Stimulated activated CD4-positive, alpha-beta T cell treated with anti-CD3 and anti-CD28 coated beads, Interleukin-2, amount 100 ng/mL, for 4 hours (primary cell): ENCODE measurements at places on chromosomes 16 and 17.

- DNase-seq: no peak
Observed at GRCh38 chr16:83542491-83542890, 265.3 kb upstream of the HSBP1 start.

DNA sequence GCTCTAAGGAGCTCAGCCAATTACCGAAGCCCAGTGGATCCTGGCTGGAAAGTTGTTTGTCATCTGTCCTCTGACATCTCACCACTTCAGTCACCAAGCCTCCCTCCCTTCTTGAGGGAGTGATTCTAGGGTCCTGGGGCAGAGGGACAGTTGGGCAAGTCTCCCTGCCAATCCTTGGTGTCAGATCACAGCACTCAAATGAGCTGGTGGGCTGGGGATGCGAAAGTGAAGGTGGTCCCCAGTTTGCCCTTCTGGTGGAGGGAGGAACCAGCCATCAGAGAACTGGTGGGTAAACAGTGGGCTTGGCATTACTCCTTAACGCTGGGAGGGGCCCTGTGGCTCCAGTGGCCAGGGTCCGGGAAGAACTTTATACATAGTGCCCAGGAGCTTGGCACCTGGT lies 4.4 kb upstream of the CALB2 start:
- DNase-seq: no peak

DNA sequence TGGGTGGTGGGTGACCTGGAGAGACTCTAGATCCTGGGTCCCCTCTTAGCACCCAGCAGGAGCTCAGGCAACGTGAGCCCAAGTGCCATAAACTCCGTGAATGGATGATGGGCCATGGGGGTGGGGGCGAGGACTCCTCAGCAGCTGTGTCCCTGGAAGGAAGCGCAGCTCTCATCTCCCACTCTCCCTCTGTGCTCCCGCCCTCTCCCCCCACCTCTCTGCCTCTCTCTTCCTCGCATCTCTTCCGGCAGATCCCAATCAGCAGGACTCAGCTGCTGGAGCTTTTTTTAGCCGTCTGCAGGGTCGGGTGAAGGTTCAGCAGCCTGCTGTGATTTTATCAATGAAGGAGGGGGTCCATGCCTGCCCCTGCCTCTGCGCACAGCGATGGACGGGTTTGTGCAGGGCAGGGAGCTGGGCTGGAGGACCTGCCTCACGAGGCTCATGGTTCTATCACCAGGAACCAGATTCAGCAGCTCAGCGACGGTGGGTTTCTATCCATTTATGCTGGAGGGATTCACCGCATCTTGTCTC lies 8.3 kb downstream of the CCR7 start:
- DNase-seq: no peak

DNA sequence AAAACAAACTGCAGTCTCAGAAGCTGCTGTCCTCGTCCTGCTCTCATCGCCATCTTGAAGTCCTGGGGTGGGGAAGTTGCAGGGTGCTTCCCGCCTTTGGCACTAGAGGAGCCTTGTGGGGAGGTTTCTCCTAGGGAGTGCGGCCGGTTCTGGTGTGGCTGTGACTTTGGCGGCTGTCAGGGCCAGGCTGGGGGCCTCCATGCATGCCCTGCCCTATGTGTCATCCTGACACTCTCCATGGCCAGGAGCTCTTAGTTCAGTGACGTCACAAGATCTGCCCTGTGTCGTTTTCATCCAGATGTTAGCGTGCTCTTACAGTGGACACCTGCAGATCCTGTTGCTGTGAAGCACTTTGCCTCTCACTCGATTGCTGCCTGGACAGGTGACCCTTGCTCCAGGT lies 49.6 kb downstream of the PLD6 start:
- no peak for DNase-seq

- DNase-seq: no peak
Observed at GRCh38 chr17:74962622-74963394, 9.8 kb downstream of the HID1 start.

- DNase-seq: no peak
Observed at GRCh38 chr17:64679710-64680216, 17.7 kb upstream of the SMURF2 start.

GRCh38 chr16:80033783-80034468 lies 433.4 kb upstream of the MAF start:
- DNase-seq: no peak

DNA sequence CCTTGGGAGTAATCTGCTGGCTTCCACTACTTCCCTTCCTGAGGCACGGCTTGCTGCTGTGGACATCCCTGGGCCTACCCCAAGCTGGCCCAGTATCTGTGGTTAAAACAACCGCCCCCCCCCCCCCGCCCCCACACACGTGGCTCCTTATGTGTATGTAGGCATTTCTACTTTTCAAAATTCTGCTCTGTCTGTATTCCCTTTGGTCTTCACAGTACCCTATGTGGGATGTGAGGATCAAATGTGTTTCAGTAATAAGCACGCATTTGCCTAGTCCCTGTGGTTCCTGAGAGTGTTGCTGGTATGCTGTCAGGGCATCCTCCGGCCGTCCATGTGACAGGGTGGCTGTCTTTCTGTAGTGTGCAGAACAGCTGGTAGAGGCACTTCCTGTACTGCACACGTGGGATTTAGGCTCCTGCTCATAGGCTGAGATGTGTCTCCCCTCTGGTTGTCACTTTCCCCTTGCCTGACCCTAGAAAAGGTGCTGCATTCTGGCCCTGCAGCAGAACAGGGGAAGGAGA lies 2.2 kb downstream of the NT5M start:
- DNase-seq: peak; percentile 28

- DNase-seq: no peak
Observed at GRCh38 chr17:31627960-31628359, 231.1 kb downstream of the COPRS start.

DNA sequence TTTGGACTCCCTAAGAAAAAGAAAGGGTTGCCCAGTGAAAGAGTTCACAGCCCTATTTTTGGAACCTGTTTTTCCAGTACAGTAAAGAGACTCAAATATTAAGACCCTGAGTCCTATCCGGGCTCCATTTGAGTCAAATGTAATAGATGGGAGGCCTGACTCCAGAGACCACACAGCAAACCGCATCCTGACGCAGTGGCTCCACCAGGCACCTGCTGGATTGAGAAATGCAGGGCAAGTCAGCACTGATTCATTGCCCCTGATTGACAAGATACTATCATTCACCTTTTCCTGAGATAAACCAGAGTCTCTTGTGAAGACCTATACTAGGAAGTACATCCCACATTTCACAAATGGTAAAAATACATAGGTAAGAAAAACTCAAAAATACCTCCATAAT lies 715.7 kb upstream of the SOX9 start:
- no peak for DNase-seq

- DNase-seq: no peak
Observed at GRCh38 chr16:64225036-64225435, 896.8 kb downstream of the CDH11 start.

DNA sequence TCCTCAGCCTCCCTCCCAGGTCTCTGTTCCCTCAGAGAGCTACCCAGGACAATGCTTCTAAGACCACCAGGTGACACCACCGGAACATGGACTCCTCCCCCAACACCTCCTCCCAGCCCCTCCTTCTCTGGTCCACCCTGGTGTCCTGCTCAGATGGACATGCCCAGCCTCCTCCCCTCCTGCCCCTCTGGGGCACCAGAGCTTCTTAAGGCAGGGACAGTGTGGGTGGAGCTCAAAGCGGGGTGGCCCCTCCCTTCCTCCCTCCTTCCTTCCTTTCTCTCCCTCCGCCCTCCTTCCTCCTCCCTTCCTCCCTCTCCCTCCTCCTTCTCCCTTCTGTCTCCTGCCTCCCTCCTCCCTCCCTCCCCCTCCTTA lies 22.7 kb downstream of the TRPV3 start:
- DNase-seq: no peak

DNA sequence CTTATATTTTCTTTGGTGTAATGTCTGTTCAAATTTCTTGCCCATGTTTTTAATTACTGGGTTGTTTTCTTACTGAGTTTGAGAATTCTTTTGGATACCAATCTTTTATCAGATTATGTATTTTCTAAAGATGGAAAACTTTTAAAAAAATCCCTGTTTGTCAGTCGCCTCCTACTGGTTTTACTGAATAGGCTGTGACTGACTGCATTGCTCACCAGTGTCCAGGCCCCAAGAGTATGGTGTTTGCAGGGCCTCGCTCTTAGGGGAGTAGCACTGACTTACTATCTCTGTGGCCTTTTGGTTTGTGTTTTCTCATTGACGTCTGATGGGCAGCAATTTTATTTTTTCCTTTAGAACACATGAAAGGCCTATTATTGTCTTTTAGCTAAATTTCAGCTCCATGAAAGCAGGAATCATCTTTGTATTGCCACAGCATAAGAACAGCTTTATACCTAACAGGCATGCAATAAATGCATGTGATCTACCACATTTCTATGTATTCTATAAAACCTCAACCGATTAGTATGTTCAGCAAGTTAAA lies 188.4 kb downstream of the AATF start:
- no peak for DNase-seq

DNA sequence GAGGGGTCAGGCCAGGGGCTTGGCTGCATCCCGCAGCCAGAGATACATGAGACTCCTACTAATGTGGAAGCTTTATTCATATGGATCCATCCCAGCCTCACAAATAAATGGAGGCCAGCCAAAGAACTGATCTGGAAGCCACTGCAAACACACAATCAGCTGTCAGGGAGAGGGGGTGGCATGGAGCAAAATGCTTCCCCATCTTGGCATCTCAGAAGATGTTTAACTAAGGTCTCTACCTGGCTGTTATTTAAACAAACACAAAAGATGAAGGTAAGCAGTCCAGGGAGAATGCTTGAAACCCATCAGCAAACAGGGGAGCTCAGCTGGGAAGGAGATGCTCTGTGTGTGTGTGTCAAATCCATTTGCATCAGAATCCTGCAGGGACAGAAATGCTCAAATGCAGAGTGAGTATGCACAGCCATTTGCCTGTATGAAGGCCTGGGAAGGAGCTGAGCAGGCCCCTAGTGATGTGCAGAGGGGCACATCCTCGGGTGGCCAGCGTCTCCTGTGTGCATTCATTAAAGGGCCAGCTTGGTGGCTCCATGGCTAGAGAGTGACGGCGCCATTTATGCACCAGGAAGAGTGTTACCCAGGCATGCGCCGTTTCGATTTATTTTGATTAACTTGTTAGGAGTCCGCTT lies 34.2 kb upstream of the IRX3 start:
- no peak for DNase-seq

- no peak for DNase-seq
Observed at GRCh38 chr17:70168044-70168976, 1.0 kb upstream of the KCNJ2 start.

DNA sequence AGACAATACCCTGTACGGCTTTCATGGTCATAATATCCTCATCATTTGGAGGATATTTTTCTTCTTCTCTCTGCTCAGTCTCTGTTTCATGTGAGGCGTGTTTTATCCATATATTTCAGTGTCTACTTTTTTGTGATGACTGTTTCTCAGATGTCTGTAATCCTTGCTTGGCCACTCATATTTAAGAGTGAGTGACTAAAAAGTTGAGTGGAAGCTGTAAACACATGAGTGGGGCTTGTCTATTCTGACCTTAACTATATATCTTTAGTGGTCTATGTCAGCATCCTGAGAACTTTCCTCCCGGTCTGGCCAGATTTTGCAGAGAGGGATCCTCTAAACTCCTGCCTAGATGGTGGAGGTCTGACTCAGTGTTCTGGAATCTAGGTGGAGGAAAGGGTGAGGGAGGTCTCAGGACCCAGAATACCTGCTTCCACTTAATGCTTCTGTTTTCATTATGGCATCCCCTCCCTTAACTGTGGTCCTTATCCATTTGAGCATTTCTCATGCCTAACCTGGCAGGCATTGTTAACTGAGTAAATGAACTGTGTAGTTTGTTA lies 6.0 kb downstream of the DDX19B start:
- DNase-seq: no peak

DNA sequence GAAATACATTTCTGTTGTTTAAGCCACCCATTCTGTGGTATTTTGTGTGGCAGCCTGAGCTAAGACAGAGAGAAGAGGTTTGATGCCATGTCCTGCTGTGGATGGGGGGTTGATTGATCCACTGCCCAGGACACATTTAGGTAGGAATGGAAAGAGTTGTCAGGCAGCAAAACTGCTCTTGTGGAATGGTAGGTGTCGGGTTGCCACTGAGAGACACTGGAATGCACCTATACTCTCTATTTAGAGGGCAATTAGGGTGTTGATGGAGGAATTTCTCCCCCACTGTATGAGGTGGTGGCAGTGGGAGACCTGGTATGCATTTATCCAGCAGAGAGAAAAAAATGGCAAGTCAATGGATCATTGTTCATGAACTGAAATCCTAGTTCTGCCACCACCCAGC lies 30.9 kb downstream of the CBLN1 start:
- no peak for DNase-seq

DNA sequence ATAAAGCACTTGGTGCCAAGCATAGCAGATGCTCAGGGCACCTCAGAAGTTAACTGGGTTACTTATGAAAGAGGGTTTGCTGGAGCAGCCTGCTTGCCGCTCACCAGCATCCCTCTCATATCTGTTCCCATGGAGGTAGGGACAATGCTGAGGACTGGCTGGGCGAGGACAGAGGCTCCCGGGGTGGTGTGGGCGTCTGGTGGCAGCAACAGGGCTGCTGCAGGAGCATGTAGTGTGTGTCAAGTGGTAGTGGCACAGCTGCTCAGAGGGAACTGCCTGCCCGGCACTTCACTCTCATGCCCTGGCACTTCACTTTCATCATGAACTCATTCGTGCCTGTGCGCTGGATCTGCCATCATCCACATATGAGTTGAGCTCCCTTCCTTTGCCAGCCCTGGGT lies 26.9 kb upstream of the ZNHIT3 start:
- DNase-seq: no peak

- DNase-seq: peak; percentile 6
Observed at GRCh38 chr17:35612924-35613521, 25.9 kb downstream of the AP2B1 start.

- DNase-seq: no peak
Observed at GRCh38 chr16:88295671-88296436, 86.9 kb upstream of the ZNF469 start.

- DNase-seq: no peak
Observed at GRCh38 chr17:15122857-15123256, 142.3 kb downstream of the PMP22 start.

DNA sequence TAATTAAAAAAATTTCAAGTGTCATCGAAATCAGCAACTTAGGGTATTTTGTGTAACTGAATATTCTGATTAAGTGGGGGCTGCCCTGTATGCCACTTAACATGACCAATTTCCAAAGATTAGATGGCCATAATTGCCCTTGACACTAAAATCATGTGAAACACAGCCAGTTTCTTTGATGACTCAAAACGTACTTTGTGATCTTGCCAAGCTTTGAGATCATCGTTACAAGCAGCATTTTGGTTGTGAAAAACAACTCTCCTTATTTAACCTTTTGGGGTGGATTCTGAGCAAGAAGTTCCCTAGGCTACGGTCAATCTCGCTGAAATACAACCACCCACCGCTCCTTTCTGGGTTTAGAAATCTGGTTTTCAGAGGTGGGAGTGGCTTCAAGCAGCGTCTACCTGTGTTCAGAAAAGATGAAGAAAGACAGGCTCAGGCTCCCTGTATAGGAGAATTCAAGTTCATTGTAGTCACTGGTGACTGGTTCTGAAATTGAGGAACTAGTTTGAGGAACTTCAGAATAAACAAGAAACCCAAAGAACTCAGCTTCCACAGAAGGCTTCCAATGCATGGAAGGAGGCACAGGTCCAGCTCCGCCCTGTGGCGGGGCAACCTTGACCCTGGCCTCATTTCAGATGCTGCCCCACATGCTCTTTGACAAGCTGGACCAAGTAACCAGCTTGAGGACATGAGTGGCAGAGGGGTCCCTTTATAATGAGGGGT lies 9.4 kb downstream of the MAP3K14 start:
- DNase-seq: peak; percentile 55

- DNase-seq: no peak
Observed at GRCh38 chr16:67953641-67954375, 9.9 kb upstream of the LCAT start.

- DNase-seq: no peak
Observed at GRCh38 chr16:77589071-77589765, 133.1 kb upstream of the NUDT7 start.
